ENCODE measurements at places on chromosomes 6 and 20. TPM values are rescaled to one million over a fixed set of nuclear protein-coding genes. Genes with fewer than 3 reads are reported as not detected.

The RSPO3 gene
- total RNA-seq, result 12.9 TPM

The LAMA2 gene
- 86.4 TPM for total RNA-seq

DNA sequence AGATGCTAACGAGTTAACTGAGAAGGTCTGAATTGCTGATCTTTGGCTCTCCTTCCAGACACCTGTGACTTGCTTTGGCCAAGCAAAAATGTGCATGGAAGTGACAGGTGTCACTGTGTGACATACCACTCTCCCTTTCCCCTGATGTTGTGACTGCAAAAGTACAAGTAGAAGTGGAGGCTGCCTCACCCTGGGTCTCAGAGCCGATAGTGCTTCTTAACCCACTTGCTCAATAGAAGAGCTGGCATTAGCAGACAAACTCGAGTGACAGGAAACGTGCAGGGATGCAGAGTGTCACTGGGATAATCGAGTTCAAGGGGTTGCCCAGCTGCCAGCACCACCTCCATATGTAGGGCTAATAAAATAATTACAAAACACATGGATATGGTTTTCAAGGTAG lies 16.4 kb upstream of the SPO11 start:
- DNase-seq, result no peak

GRCh38 chr6:35919085-35919826 lies 1.6 kb downstream of the SRPK1 start:
- DNase-seq, result no peak

The LSM2 gene
- 51.5 TPM for total RNA-seq

DNA sequence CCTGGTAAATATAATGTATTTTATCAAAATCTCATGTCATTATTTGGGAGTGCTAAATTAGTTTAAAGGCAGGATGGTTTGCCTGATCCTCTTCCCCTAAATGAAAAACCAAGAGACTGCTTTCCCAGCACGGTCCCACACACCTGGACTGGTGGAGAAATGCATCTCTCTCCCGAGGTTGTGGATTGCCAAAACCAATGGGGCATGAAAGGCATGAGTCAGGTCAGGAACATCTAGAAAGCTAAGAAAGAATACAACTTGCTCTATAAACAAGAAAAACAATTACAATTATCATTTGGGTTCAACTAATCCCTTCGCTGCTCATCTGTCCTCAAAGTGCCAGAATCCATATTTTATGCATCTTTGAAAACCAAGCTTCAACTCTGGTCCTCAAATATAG lies 308.3 kb upstream of the IRAK1BP1 start:
- no peak for DNase-seq

GRCh38 chr6:35519313-35520015 lies 6.8 kb upstream of the TULP1 start:
- DNase-seq, result no peak

GRCh38 chr20:10255846-10256245 lies 37.2 kb downstream of the SNAP25 start:
- DNase-seq, result no peak

DNA sequence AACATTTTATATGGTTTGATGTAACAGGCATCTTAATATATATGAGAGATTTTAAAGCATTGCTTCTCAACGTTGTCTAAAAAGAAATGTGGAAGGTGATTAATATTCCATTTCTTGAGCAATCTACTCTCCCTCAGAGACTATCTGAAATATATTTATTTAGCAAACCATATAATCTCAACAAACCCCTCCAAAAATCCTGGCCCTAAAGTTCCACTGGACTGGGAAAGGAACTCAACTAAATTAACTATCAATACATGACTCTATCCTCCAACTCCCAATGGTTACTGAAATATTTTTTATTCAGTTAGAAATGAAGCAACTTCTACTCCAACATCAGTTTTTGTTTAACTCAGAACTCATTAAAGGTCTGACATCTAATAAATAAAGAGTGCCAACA lies 6.3 kb downstream of the TASP1 start:
- no peak for DNase-seq

- DNase-seq, result no peak
Measured at GRCh38 chr6:163405412-163406309, 8.9 kb upstream of the QKI start.

The TINAG gene
- not detected for total RNA-seq

DNA sequence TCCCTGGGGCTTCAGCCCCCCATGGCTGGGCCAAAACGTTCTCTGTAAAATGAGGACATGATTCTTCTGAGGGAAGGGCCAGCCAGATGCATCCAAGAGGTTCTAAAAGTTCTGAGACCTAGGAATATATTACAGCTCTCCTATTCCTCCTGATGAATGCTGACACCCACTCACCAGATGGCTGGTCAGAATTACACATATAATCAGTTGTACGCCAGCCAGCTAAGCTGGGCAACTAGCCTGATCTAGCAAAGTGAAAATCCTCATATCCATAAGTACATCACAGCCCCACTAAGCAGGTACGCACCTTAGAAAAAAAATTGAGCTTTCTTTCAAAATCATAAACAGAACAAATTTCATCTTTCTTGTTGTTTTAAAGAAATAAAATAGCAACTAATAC lies 34.8 kb downstream of the C6orf118 start:
- no peak for DNase-seq

The PTPRA gene
- total RNA-seq, result 51.0 TPM

The FOXO3 gene
- 50.0 TPM for total RNA-seq

- no peak for DNase-seq
Measured at GRCh38 chr6:34259529-34260069, 10.8 kb upstream of the SMIM29 start.

The SCGN gene
- not detected for total RNA-seq

The SMLR1 gene
- not detected for total RNA-seq

GRCh38 chr20:34713194-34713943 lies 9.2 kb downstream of the TP53INP2 start:
- no peak for DNase-seq

The MAP1LC3A gene
- total RNA-seq, result 68.8 TPM

The PPIL6 gene
- 4.5 TPM for total RNA-seq

The CAGE1 gene
- not detected for total RNA-seq

DNA sequence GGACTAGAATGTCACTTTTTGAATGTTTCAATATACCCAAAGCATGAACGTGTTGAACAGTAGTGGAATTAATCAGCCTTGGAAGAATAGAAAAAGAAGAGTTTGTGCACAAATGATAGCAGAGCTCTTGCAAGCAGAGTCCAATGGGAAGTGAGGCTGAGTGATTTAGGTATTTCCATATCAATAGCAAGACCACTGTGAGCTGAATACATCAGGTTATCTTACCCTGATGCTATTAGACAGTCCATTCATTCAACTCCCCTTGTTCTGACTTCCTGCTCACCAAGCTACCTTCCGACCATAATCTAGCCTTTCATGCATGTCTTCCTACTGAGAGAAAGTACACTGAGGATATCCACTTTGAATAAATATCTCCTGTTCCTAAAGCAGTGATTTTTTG lies 349.2 kb upstream of the RNF217 start:
- no peak for DNase-seq

The TPD52L1 gene
- total RNA-seq, result 22.8 TPM

DNA sequence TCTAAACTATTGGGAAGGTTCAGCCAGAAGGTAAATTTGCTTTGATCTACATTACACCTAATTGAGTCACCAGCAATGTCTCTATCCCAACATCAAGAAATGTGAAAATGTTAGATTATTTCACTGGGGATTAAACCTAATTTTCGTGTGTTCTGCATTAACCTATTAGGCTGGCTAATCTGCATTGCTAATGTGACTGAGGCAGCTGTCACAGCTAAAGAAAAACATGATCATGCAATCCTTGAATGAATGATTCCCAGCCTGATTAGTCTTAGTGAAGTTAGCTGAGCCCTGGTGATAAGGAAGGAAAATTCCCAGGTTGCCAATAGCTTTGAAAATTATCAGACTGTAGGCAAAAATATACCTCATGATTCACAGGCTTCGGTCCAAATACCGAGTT lies 135.3 kb downstream of the LINC00237 start:
- DNase-seq, result no peak

- peak; percentile 48 for DNase-seq
Measured at GRCh38 chr6:134175532-134176263, 123.3 kb upstream of the SLC2A12 start.

GRCh38 chr6:111766201-111766857 lies 106.9 kb downstream of the FYN start:
- no peak for DNase-seq

DNA sequence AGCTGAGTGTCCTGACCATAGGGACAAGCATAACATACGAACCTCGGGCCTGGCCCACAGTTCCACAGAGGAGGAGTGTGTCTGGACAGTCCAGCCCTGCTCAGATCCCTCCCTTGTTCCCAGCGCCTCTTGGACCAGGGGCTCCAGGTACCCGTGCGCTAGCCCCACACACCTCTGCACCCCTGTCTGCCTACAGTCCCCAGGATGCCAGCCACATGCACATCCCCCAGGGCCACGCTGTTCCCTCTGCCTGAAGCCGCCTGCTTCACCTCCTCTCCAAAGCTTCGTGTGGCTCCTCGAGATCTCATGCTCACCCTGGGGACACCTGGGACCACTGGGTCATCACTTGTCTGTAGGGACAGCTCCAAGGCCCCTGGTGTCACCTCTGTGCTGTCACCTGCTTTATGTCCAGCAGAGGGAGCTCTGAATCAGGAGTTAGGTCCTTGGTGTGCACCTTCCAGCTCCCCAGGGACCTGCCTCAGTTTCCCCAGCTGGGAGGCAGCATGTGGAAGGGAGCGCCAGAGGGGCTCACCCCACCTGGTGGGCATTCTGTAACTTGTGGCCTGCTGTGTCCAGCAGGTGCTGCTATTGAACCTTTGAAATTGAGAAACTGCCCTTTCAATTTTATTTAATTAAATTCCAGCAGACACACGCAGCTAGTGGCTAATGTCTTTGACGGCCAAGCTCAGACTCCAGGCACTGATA lies 7.3 kb upstream of the YTHDF1 start:
- no peak for DNase-seq

GRCh38 chr6:118720125-118720473 lies 68.7 kb upstream of the CEP85L start:
- no peak for DNase-seq

DNA sequence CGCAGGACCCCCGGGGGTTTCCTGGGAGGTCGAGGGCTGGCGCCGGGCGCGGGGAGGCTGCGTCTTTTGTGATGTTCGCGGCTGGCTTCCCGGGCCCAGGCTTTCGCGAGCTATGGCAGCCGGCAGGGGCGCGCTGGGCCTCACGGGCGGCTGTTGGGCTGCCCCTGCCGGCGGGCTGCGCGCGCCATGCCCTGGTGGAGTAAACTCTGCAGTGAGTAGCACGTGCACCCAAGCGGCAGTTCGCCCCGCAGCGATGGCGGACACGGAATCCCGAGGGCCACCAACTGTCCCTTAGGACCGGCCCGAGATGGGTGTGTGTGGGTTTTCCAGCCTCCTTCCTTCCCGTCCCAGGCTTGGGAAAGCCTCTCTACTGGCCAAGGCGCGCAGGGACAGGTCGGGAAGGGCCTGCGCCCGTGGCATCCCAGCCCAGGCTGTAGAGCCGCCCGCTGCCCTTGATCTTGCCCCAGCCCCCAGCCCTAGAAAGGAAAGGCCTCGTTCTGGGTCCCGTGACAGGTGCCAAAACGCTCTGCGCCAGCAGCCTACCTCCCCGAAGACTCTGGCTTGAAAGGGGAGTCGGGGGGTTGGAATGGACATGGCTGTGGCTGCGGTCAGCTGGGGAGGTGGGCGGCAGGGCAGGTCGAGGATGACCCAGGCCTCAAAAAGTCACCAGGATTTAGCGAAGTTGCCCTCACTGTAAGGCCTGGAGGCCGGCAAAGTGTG lies 49.7 kb downstream of the ZBTB2 start:
- no peak for DNase-seq

The SH3BGRL2 gene
- total RNA-seq, result 22.4 TPM

DNA sequence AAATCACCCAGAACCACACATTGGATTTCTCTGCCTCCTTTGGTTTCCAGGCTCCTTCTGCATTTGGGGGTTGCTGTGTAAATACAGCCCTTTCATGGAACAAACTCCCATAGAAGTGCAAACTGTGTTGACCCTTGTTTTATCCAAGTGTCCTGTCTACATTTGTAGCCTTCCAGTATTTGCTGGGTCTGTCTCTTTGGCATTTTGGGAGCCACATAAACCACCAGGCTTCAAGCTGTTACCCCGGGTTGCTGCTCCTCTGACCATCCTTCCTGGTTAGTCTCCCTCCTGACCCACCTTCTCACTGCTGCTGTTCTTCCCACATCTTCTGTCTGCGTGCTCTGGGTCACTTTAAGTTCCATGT lies 7.6 kb upstream of the MTHFD1L start:
- no peak for DNase-seq

DNA sequence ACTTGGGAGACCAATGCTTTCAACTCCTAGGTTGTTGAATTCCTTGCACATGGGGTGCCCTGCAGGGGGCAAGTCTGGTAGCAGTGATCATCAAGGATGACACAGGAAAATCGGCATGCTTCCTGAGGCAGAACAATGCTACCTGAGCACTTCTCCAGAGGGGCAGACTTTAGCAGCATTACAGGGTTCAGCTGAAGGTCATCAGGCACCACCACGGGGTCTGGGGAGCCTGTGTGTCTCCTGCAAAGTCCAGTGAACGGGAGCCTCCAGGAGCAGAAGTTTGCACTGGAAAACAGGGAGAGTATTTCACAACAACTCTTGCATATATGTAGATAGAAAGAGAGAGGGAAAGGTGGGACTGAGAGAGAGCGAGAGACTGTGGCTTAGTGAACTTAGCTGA lies 10.2 kb downstream of the VSX1 start:
- peak; percentile 4 for DNase-seq

DNA sequence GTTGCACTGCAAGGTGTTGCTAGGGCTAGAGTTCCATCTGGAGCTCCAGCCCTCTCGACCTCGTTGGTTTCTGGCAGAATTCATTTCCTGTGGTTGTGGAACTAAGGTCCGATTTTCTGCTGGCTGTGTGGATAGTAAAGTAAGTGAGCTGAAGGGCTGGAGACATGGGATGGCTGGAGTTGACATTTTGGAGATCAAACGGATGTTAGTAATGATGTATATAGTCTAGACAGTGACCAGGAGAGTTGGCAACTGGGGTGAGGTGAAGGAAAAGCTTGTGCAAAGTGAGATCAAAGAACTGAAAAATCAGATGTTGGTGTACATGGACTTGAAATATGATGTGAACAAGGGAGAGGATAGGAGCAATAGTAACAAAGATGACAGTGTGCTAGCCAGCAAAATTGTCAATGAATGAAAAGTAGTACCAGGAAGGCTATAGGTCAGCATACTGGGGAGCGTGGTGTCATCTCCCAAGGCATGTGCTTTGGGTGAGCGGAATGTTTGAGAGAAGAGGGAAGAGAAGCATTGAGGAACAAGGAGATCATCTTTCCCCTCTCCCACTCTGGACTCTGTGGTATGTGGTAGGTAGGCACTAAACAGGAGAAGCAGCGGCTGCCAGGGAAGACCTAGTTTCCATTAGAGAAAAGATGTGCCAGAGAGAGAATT lies 7.8 kb downstream of the QRSL1 start:
- DNase-seq, result no peak

GRCh38 chr6:145028144-145028818 lies 707.0 kb downstream of the EPM2A start:
- DNase-seq, result no peak

The STMND1 gene
- total RNA-seq, result not detected

The AK9 gene
- 8.0 TPM for total RNA-seq

GRCh38 chr20:23244156-23244915 lies 106.3 kb upstream of the NXT1 start:
- DNase-seq, result no peak
